Lung (tissue), 17 donors: ENCODE measurements at places on chromosomes 2 and 18. TPM values are rescaled to one million over a fixed set of nuclear protein-coding genes. Genes with fewer than 3 reads are reported as not detected.

DNA sequence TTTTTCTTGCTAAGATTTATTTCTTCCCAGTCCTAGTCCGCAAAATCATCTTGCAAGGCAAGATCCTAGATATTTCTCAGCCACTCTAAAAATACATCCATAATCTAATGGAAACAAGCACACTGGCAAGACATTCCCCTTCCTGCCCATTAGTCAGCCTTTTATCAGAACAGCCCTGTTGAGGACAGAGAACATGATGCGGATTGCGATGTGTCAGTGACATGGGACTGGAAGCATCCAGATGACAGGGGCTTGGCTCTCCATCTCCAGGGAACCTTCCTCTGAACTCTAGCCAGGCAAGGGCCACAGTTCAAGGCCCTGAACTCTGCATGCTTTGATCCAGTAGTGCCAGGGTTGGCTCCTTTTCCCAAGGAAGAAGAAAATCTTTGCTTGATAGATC, 70.0 kb downstream of the VSNL1 start:
- DNase-seq = peak; percentile 81
- H3K4me3 ChIP-seq = no peak overlapping the region
- H3K36me3 ChIP-seq = no peaks in the 10 kb centered on the region
- H3K4me1 ChIP-seq = peaks cover 4% of the 10 kb centered on the region

- H3K36me3 ChIP-seq = no peaks in the 10 kb centered on the region
- H3K27ac ChIP-seq = no peak overlapping the region
- no peaks in the 10 kb centered on the region for H3K27me3 ChIP-seq
- no peaks in the 10 kb centered on the region for H3K4me1 ChIP-seq
- no peak for DNase-seq
Measured at GRCh38 chr2:127625572-127625951, 20.4 kb upstream of the GPR17 start.

GRCh38 chr2:30914456-30914855, 107.2 kb upstream of the CAPN13 start:
- no peaks in the 10 kb centered on the region for H3K36me3 ChIP-seq
- DNase-seq = no peak
- H3K4me3 ChIP-seq = no peak overlapping the region

DNA sequence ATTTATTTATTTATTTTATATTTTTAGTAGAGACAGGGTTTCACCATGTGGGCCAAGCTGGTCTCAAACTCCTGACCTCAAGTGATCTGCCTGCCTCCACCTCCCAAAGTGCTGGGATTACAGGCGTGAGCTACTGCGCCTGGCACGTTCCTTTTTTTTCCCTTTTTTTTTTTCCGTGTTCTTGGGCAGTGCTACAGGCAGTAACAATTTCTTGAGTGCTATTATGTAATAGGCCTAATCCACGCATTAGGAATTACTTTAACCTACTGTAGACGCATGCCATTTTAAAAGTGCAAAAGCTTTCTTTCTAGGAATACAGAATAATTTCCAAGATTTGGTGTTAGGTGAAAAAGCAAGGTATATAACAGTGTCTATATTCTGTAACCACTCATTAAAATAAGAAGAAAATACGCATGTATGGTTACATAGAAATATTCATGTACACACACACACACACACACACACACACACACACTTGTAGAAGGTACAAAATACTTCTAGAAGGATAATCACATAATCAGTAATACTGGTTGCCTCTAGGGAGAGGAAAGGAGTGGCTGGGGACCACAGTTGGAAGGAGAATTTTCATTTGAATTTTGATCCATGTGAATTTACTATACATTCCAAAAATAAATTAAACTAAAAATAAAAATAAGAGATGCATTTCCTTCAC, 92.3 kb downstream of the METTL8 start:
- H3K4me1 ChIP-seq = peaks cover 3% of the 10 kb centered on the region
- no peaks in the 10 kb centered on the region for H3K36me3 ChIP-seq
- H3K27ac ChIP-seq = no peak overlapping the region
- H3K27me3 ChIP-seq = no peaks in the 10 kb centered on the region
- H3K4me3 ChIP-seq = no peak overlapping the region
- DNase-seq = no peak

DNA sequence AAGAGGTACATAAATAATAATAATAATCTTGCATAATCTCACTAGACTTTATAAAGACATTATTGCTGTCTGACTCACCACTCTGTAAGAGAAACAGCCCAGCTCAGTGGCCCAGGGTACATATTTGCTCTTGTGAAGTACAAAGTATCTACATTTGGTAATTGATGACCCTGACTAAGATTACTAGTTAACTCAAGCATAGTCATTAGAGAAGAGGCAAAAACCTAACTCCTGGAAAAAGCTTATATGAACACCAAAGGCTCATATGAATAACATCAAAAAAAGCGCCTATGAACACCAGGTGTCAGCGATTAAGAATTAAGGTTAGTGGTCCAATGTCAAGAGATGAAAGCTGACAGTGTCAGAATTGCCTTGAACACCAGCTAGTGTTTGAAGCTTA, 38.4 kb downstream of the RAD51AP2 start:
- H3K4me3 ChIP-seq = no peak overlapping the region
- no peaks in the 10 kb centered on the region for H3K4me1 ChIP-seq
- no peak for DNase-seq
- H3K27me3 ChIP-seq = no peaks in the 10 kb centered on the region
- H3K36me3 ChIP-seq = no peaks in the 10 kb centered on the region
- no peak overlapping the region for H3K27ac ChIP-seq

Gene SRD5A2
- 5.3 TPM for total RNA-seq

Gene LRP2
- total RNA-seq = 39.5 TPM

Gene FEV
- total RNA-seq = not detected

Gene SH3RF3
- 8.5 TPM for total RNA-seq

Gene SERPINB12
- total RNA-seq = not detected
